ENCODE measurements at places on chromosomes 5 and 9.

DNA sequence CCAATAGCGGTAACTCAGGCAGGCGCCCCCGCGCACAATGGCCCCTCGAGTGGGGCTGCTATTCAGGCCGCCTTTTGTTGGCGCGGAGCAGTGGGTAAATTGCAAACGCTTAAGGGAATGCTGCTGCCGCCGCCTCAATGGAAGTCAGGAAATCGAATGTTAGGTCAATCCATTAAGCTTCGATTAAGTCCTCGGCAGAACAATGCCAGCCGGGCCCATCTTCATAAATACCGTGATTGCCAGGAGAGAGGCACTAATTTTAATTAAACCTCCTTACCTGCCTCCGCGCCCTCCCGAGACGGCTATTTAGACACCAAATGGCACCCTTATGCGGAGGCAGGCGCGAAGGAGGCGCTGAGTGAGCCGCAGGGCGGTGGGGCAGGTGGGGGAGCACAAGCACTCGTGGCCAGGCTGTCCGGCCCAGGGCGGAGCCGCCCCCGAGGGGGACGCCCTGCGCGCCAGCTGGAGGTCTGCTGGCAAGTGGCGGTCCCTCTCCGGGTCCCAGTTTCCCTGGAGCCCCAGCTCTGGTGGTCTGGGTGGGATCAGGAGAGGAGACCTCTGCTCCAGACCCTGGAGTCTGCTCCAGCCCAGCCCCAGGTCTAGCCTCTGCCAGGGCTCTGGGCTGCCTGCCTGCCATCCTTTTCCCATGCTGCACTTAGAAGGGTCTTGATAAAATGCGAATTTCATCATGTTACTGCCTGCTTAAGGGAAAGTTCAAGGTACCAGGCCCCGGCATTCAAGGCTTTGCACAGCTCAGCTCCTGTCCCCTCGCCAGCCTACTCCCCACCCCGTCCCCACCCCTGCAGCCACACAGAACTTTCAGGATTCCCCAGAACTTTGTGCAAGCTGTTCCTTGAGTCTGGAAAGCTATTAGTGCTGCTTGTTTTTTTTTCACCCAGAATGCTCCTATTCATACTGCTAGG is 19.7 kb downstream of the NR5A1 start:
- DNase-seq, result no peak

- DNase-seq, result no peak
Measured at GRCh38 chr5:114782869-114783268, 386.8 kb downstream of the TRIM36 start.

- no peak for DNase-seq
Measured at GRCh38 chr5:2702096-2702879, 49.2 kb downstream of the IRX2 start.

GRCh38 chr5:141040771-141041426 is 10.3 kb upstream of the PCDHB1 start:
- peak; percentile 33 for DNase-seq

- DNase-seq, result no peak
Measured at GRCh38 chr9:108809269-108809668, 46.5 kb downstream of the ACTL7B start.

DNA sequence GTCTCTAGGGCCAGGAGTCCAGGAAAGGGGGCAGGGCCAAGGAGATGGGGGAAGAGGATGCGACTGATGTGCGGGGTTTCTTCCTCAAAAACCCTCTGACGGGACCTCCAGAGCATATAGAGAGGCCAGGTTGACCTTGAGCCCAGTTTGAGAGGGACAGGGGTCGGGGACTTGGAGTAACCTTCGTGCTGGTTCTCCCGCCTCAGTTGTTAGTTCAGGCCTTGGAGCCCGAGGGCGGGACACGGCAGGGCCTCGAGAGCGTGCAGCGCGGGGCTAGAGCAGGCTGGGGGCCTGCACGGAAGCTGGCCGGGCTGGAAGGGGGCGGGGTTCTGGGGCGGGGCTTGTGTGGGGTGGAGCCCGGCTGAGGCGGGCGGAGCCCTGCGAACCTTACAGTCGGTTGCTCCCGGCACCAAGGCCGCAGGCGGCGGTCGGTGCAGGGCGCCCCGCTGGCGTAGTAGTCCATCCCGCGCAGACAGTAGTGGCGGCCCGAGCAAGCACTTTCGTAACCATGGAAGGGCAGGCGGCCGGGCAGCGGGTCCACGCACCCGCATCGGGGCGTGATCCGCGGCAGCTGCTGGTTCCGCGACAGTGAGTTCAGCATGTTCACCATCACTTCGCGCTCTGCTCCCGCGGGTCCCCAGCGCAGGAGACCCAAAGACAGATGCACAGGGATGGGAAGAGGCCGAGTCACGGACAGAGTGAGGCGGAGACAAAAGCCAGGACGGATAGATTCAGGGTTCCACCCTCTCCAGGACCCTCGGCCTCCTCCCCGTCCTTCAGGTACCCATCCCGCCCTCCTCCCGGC is 4.0 kb upstream of the MYORG start:
- peak; percentile 34 for DNase-seq

GRCh38 chr9:121483049-121483448 is 16.6 kb downstream of the GGTA1 start:
- no peak for DNase-seq

- DNase-seq, result no peak
Measured at GRCh38 chr5:175887463-175887862, 16.1 kb downstream of the CPLX2 start.

GRCh38 chr9:98545021-98545420 is 163.7 kb downstream of the GABBR2 start:
- DNase-seq, result no peak

GRCh38 chr5:69167493-69167855 is 524 bp downstream of the CCNB1 start:
- no peak for DNase-seq

GRCh38 chr9:127777368-127777980 is 992 bp downstream of the SH2D3C start:
- no peak for DNase-seq

- DNase-seq, result no peak
Measured at GRCh38 chr5:137075163-137075970, 423.8 kb downstream of the SPOCK1 start.

DNA sequence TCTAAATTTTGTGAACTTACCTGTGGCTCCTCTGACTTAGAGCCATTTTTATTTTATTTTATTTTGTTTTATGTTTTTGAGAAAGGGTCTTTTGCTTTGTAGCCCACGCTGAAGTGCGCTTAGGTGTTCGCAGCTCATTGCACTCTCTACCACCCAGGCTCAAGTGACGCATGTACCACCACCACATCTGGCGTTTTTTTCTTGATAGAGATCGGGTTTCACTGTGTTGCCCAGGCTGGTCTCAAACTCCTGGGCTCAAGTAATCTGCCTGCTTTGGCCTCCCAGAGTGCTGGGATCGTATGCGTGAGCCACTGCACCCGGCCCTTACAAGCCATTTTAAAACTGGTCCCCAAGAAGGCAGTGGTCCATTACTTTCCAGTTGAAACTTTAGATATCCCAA is 18.5 kb downstream of the MATR3 start:
- no peak for DNase-seq

- no peak for DNase-seq
Measured at GRCh38 chr5:124203303-124203702, 543.1 kb downstream of the ZNF608 start.

- DNase-seq, result no peak
Measured at GRCh38 chr9:29648601-29649000, 2075.3 kb upstream of the C9orf72 start.

DNA sequence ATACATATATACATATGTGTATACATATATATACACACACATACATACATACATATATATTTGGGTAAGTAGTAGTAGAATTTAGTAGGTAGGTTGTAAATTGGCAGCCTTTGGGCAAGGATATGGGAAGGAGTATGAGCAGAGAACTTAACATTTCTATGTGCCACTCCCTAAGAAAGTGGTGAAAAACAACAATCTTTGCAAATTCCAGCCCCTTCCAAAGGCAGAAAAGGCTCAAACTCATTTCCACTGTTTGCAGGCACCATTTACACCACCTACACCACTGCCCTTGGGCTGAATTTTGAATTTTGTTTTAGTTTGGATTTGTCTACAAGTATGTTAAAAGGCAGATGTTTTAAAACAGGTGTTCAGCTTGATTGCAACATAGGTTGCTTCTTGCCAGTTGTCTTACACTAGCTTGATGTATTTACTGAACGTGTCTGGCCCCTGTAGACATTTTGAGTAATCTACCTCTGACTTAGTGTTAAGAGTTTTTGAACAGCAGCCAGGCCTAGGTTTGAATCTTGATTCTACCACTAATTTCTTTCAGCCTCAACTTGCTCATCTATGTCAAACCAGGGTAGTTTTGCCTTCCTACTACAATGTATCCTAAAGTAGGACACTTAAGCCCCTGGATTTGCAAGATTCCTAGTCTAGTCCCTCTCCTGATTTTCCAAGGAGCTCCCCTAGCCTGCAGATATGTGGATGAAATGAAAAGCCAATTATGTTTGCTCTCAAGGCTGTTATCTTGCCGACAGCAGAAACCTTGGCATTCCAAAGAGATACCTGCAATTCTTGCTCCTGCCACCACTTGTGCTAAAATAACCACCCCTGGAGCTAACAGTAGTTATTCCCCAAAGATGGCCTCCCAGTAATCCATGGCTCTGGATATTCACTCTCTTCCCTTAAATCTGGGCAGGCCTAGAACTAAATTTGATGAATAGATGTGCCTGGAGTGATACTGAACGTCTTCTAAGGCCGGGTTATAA is 156.2 kb upstream of the SLC44A1 start:
- DNase-seq, result no peak

DNA sequence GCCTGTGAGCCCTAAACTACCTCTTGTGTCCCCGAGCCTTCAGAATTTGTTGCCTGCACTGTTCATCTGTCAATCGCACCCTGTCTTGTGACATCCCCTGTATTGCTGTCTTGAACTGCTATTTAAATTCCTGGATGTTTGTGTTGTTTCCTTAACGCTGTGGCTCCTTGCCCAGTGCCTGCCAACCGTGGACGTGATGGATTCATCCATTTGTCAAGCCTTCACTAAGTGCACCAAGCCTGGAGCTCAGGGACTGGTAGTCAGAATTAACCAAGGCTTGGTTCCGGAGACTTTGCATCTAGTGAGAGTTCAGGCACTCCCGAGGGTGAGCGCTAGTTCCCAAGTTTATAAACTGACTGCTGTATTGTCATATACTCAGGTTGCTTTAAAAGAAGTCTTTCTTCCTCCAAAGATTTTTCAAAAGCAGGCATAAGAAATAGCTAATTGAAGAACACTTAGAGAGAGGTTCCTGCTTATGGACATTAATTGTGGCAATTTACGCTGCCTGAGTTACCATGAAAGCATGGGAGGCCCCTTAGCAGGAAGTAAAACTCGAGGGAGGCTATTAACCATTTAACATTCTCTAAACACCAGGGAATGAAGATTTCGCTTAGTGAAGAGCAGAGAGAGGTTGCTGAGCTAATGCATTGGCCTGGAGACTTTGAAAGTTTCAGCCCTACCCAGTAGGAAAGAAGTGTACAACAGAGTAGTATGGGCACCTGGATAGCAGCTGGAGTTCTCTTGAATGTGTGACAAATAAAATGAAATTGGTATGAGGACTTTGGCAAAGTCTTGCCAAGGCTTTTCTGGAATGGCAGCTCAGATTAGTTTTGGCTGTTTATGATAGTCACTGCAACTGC is 29.0 kb downstream of the RGS3 start:
- no peak for DNase-seq

DNA sequence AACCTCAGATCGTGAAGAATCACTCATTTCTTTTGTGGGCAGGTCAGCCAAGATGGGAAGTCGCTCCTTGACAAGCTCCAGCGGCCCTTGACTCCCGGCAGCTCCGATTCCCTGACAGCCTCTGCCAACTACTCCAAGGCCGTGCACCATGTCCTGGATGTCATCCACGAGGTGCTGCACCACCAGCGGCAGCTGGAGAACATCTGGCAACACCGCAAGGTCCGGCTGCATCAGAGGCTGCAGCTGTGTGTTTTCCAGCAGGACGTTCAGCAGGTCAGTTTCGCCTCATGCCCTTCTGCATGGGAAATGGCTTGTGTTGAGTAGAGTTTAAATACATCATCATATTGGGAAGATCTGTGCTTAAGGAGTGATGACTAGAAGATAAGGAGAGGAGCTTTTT is 173.3 kb downstream of the TRIO start:
- DNase-seq, result no peak

DNA sequence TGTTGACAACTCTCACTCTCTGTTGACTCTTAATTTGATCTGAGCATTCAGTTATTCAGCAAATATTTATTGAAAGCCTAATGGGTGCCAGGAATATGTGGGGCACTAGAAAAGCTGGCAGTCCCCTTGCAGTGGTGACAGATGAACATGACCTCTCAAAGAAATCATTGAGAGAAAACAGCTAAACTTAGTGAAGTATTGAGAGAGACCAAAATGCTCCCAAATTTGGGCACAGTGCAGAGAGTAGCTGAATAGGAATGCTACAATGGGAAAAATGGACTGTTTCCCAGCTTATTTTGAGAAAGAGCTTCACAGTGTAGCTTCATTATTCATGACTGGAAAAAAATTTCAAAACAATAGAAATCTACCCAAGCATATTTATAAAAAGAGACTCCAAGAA is 257.9 kb downstream of the SGCD start:
- no peak for DNase-seq

- no peak for DNase-seq
Measured at GRCh38 chr5:139924294-139925215, 118.5 kb downstream of the NRG2 start.

DNA sequence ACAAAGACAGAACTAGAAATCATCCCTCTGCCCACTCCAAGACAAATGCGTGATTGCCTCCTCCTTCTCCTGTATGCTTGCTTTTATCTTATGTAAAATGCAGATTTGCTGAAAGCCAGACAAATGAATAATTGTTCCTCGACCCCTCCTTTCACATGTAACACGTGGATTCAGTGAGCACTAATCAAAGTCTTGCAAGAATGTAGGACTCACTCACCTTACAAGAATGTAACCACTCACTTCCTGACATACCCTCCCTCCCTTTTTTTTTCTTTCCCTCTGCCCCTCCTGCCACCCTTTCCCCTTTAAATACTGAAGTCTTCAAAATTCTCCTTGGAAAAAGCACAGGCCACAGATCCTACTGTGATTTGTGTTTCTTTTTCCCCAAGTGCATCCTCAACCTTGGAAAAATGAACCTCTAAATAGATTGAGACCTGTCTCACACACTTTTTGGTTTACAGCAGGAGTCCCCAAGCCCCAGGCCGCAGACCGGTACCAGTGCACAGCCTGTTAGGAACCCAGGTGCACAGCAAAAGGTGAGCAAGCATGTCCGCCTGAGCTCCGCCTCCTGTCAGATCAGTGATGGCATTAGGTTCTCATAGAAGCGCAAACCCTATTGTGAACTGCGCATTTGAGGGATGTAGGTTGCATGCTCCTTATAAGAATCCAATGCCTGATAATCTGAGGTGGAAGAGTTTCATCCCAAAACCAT is 29.4 kb upstream of the HSD17B3 start:
- no peak for DNase-seq

DNA sequence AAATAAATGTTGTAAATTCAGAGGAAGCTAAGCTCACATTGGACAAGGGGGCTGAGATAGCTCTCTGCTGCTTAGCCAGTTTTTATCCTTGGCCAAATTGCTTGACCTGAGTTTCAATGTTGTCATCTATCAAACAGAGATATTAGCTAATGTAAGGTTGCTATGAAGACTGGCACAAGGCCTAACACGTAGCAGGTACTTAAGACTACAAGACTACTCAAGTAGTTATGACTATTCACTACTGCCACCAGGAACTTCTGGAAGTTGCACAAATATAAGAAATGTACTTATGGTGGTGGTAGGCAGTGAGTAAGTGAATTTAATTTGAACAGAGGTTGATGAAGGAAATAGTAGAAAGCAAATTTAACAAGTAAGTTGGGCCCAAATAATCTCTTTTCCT is 17.4 kb upstream of the FYB1 start:
- no peak for DNase-seq

GRCh38 chr9:99026271-99026955 is 78.5 kb upstream of the TGFBR1 start:
- no peak for DNase-seq

Data from fibroblast of skin of left quadriceps (primary cell).